ENCODE measurements at places on chromosomes 4 and X.
A peak's percentile ranks its signal among the peaks of the same experiment; 100 is the strongest.

DNA sequence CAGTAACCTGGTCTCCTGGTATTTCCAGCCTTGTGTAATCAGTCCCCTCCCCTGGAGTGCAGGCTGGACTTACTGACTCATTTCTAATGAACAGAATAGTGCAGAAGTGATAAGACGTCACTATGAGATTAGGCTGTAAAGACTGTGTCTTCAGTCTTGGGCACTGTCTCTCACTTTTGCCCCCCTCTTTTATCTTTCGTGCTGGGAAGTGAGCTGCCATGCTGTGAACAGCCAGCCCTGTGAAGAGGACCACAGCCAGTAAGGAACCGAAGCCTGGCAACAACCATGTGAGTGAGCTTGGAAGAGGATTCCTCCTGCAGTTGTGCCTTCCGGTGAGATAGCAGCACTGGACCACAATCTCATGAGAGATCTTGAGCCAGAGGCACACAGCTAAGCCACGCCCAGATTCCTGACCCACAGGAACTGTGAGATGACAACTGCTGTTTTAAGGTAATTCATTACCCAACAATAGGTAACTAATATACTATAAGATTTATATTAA, 67.5 kb upstream of the GPR34 start:
- no peak for DNase-seq

DNA sequence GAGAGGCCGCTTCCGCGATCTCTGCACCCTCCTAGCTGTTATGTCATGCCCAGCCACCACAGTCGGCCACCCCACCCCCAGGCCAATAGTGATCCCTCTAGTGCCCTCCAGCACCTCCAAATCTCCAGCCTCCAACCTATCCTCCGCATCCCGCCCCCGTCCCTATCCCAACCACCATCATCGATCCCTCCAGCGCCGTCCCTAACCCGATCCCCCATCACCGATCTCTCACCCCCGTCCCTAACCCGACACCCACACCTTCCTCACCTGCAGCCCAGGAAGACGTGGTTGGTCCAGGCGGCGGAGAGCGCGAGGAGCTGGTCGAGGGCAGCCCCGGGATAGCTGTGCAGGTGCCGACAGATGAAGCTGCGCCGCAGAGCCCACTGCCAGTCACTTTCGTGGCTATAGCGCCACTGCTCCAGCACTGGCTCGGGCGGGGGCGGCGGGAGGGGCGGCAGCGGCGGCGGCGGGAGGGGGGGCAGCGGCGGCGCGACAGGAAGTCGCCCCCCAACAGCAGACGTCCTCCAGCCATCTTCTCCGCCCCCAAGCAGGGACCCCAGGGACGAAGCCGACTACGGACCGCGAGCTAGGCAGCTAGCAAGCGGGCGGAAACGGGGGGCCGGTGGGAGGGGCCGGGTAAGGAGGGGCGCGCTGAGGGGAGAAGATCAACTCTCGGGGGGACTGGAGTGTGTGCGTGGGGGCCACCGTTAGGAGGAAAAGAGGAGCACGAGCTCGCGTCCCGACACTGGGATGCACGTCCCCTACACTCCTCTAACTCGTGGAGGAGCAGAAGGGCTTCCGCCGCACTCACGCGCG, 552 bp downstream of the NKRF start:
- DNase-seq = peak; percentile 37

GRCh38 chr4:8353912-8354453, 84.4 kb downstream of the HTRA3 start:
- DNase-seq = no peak

DNA sequence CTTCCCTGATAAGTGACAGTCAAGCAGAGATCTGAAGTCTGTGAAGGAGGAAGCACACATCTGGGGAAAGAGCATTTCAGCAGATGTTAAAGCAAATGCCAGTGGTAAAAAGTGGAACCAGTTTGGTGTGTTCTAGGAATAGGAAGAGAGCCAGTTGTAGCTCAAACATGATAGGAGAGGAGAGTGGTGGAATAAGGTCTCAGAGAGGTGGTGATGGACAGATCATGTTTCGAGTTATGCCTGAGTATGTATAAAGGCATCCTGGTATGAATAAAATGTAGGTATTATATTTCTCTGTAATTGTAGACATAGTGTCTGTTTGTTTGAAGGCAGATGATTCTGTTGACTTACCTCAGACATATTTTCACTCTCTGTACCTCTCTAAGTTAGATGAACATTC, 89.1 kb downstream of the LARP7 start:
- no peak for DNase-seq

GRCh38 chr4:76459291-76459723, 24.3 kb downstream of the SHROOM3 start:
- DNase-seq = no peak

DNA sequence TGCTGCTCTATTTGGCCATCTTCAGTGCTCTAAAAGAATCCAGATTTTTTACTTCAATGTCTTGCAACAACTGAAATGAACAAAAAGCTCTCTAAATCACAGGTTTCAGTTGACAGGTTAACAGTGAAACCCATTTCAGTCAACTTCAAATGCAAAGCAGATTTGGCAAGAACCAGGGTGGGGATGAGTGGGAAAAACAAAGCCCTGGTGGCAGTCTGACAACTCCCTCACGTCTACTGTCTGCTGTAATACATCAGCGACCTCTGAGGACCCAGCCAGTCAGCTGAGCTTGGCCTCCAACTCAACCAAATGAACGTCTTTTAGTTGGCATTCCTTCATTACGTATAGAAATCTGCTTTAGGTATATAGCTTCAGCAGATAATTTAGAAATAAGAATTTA, 95.8 kb downstream of the COL25A1 start:
- DNase-seq = no peak

DNA sequence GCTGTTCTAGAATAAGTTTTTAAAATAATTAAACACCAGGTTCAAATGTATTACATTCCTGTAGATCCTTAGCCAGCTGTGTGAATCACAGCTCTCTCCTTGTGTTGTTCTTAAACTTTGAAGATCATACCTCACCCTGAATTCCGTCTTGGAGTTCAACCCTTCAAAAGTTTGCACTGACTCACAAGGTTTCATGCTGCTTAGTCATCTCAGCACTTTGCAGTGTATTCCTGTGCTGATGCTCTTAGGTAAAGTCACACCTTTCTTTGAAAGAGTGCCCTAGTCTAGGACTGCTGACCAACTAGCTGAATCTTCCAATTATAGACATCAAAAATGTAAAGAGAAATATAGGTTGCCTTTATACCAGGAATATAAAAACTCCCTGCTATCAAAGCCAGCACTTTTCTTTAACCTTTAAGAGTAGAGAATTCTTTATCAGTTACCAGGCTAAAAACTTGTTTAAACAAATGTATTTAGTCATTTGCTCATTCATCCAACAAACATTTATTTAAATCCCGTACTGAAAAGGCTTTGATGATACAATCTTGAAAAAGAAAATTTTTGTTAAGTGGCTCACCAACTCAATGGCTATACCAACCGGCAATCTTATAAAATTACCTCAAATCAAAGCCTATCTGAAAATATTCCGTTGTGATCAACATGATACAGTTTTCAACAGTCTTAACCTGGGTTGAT, 169.7 kb downstream of the RAP1GDS1 start:
- DNase-seq = no peak

DNA sequence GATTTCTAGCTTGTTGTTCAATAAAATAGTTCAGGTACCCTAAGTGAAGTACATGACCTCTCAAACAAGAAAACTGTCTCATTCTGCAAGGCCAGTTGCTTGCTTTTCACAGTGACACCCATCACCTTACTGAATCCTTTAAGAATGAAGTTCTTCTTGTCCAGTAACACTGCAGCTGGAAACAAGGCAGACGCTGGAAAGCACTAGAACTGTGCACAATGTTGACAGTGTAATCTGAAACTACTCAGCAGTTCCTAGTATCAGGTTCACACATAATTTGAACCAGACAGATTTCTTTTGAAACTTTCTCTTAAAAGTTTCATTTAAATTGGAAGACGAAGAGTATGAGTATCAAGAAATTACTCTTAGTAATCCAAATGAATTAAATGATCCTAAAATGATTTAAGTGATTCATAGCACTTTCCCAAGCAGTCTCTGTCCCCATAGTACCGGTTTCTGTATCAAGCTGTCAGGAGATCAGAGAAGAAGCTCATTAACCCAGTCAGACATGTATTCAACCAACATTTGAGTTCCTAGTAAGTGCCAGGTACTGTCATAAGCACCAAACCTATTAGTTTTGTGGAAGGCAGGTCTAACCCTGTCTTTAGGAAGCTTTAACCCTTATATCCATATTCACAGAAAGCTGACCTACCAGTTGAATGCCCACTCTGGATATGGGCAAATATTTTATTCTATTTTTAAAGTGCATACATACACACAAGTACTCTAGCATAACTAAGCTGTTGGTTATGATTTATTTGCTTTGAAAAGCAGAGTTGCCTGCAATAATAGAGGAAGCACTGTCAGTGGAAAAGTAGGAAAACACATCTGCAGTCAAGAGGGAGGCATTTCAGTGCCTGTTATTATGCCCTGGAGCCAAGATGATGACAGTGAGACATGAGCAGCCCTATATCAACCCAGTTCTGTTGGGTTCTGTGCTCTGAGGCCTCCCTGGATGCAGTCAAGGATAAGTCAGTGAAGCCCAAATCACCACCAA, 63.6 kb downstream of the PALLD start:
- no peak for DNase-seq

- no peak for DNase-seq
Measured at GRCh38 chr4:117429061-117429460, 343.7 kb upstream of the TRAM1L1 start.

GRCh38 chrX:74218895-74219294, 85.1 kb upstream of the ZCCHC13 start:
- DNase-seq = no peak

GRCh38 chrX:100797359-100797758, 22.8 kb upstream of the CSTF2 start:
- DNase-seq = no peak

GRCh38 chr4:71239365-71239764, 99.5 kb upstream of the SLC4A4 start:
- no peak for DNase-seq

DNA sequence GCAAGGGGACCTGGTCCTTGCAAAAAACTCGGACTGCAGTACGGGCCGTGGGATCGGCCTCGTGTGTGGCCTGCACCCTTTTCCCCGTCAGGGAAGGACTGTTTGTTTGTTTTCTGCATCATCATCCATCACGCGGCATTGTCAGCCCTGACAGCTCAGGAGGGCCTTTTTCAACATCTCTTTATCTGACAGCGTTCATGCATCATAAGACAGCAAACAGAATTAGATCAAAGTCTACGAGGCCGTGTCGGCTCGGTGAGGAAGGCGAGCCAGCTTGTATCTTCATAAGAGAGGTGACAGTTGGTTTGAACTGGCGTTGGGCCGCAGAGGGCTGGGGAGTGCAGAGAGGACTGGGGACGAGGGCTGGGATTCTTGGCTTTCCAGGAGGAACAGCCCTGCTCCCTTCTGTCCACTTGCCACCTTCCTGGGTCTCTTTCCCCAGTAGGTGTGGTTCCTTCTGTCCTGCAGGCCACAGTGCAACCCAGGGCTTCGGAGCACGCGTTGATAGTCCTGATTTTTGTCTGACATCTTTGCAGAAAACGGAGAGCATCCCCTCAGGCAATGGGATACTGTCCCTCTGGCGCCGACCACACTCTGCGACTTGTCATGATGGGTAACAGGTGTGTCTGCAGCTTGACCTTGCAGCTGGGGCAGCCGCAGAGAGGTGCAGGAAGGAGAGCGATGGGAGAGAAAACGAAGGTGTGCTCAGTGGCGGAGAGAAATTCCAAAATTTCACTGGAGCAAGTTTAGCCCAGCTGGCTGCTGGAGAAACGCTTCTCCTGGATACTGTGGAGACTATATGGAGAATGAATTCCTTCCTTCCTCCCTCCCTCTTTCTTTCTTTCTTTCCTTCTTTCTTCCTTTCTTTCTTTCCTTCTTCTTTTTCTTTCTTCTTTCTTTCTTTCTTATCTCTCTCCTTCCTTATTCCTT, 104.0 kb upstream of the SHOX start:
- no peak for DNase-seq

GRCh38 chr4:105952591-105952990, 57.3 kb downstream of the NPNT start:
- no peak for DNase-seq

DNA sequence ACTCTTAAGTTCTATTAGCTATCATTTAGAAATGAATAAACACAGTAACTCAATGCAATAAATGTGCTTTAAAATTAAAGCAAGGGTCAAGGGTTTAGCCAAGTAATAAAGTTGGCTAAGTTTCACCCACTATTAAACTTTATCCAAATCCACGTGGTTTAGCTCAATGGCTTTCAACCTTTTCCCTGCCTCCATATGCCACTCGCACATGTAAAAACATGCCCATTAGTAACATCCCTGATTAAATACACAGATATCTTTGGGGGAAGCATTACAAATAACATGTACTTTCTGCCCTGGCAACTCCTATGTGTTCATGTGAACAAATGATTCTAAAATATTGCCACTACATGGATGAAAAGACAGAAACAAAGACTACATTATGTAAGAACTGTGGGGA, 130.8 kb downstream of the ZAR1 start:
- DNase-seq = no peak

DNA sequence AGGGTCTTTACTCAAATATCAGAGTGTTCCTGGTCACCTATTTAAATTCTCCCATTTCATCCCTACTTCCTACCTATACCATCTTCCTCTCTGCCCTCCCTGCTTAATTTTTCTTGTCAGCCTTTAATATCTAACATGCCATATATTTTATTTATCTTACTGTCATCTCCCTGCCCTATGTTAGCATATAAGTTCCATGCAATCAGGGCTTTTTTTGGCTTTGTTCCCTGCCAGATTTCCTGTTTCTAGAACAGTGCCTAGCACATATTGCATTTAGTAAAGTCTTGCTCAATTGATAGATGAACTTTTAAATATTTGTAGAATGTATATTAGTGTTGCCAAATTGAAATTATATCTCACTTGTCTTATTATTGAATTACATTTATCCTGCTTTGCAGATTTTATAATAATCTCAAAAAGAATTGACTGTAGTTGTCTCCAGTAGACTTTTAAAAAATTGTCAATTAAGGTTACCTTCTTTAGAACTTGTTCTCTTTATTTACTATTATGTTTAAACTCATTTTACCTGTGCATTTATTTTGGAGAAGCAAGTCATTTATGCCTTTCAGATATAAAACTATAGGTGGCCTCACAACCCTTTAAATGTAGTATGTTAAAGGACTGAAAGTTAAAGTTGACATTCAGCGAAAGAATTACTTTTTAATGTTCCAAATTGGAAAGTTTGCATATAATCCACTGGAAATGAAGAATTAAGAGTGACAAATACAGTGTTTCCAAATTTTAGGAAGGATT, 108.2 kb upstream of the BMPR1B start:
- DNase-seq = no peak

- no peak for DNase-seq
Measured at GRCh38 chr4:153611679-153612078, 72.4 kb upstream of the TLR2 start.

Measured in stimulated activated CD4-positive, alpha-beta T cell treated with anti-CD3 and anti-CD28 coated beads, Interleukin-12 subunit alpha, Interleukin-12 subunit beta, amount 100 ng/mL, for 4 hours (primary cell).